Epithelial cell of proximal tubule (primary cell): ENCODE measurements at places on chromosomes 2 and 18.

DNA sequence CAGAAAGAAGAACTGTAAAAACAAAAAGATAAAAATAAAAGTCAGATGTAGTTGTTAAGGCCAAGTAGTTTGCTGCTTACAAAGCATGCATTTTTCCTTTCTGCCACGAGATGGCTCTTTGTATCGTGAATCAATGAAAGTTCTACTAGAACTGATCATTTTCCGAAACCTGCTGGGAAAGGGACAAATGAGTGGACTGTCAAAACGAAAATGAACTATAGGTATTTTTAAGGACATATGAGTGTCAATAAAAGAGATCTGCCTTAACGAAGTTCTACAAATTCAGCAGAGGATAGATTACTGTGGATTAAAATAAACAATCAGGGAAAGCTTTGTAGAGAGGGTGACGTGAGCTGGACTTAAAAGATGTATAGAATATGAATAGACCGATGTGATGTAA is 15.0 kb upstream of the ELOA2 start:
- DNase-seq, result peak; percentile 9

DNA sequence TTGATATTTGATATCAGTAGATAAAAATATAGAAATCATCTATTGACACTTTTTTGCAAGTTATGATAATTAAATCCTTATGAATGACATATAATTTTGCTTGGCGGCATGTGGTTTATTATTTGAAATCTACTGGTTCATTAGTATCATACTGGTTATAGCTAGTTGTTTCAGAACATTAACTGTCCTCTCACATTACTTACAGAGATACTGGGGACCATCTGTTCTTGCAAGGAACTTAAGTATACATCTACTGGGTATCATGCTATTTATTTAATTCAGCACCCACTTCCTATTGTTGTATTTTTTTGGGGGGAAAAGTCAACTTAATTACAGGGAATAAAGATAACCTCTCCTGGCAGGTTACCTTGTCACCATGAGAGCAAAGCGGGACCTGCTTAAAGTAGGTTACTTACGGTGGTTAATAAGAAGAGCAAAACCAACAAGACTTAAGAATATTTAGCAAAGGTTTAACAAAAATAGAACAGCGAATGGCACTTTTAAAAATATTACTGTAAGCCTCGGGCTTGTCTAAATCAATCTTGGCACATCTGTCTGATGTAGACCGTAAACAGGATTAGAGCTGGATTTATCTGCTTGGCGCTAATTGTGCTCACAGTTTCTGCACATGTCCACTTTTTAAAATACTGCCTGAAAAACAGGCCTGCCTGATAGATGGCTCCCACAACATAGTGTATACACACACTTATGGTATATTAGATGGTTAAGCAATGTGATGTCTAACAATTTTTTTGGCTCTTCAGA is 41.8 kb downstream of the CERKL start:
- no peak for DNase-seq

DNA sequence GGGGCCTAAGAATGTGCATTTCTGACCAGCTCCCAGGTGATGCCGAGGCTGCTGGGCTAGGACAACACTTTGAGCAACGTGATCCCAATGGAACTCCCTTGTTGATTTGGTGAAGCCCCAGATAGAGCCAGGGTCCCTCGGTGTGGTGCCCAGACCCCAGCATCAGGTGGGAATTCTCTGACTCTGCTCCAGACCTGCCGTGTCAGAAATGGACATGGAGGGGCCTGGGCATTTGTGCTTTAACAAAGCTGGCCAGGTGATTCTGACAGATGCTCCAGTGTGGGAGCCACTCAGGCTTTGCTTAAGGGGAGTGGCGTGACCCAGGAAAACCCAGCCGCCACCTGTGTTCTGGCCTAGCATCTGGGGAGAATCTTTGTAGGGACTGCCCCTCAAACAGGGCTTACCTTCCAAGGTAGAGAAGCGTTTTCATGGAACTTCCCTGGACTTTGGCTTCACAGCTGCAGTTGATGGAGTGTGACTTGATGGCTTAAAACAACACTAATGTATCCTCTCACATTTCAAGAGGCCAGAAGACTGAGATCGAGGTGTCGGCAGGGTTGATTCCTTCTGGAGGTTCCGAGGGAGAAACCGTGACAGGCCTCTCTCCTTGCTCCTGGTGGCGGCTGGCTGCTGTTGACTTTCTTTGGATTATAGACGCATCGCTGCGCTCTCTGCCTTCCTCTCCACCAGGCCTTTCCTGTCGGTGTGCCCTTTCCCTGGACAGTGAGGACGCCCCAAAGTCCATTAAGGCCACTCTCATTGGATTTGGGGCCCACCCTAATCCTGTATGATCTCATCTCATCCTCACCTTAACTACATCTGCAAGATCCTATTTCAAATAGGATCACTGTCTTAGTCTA is 57.0 kb upstream of the HDAC4 start:
- DNase-seq, result no peak

DNA sequence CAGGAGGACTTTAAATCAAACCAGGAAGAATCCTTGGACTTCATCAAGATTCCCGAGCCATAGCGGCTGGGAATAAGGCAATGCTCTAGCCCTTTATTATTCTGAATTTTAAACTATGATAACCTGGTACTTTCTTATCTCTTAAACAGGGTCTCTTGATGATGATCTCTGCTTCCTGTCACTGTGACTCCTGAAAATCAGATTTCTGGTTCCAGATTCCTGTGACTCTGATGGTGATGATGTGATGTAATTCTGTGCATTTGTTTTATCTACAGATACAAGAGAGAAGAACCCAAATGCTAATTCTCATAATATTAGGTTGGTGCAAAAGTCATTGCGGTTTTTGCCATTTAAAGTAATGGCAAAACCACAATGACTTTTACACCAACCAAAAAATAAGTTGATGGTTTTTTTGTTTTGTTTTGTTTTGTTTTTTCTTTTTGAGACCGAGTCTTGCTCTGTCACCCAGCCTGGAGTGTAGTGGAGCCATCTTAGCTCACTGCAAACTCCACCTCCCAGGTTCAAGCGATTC is 116.3 kb upstream of the CREB1 start:
- no peak for DNase-seq

DNA sequence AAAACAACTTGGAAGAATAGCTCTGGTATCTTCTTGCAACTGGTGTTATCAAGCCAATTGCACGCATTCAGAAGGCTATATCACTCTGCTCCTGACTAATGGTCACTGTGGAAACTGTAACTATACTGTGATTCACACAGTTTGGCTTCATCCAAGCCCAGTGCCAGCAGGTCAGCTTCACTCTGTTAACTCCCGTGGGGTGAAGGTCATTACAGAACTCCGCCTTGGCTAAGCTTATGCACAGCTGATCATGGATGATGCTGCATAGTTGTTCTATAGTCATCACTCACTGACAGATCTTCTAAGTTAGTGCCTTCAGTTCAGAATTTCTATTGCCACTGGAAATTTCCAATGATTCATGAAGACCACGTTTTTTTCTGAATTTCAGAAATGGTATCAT is 497.2 kb upstream of the NETO1 start:
- DNase-seq, result no peak

GRCh38 chr18:904218-905090 is at the start of gene ADCYAP1:
TSS of gene ADCYAP1 (plus strand) at chr18:904871. CDS start at chr18:905387, 516 bp downstream.
- DNase-seq, result no peak

DNA sequence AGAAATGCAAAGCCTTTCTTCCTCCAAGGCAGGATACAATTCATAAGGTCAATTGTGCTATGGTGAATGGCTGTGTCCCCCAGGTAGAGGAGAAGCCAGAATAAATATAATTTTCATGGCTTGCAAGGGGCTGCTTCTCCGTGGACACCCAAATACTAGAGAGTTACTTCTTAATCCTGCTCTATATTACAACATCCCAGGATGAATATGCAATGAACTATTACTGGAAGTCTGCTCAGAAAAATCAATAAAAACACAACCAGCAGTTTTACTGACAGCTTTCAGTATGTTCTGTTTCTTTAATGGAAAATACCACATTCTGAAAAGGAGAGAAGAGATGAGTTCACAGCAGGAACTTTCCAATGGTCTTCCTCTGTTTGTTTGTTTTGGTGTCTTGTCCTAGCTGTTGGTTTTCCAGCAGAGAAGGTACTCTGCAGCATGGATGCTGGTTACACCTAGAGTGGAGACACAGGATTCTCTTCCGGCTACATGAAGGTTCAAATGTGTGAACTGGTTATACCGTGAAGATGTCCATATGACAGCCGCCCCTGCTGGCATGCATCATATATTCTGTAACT is 213.0 kb downstream of the PID1 start:
- DNase-seq, result no peak

GRCh38 chr2:218872645-218873358 is 7.8 kb upstream of the WNT10A start:
- no peak for DNase-seq

- no peak for DNase-seq
These were observed 70.8 kb downstream of the DDX18 start for GRCh38 chr2:117885308-117885707.

DNA sequence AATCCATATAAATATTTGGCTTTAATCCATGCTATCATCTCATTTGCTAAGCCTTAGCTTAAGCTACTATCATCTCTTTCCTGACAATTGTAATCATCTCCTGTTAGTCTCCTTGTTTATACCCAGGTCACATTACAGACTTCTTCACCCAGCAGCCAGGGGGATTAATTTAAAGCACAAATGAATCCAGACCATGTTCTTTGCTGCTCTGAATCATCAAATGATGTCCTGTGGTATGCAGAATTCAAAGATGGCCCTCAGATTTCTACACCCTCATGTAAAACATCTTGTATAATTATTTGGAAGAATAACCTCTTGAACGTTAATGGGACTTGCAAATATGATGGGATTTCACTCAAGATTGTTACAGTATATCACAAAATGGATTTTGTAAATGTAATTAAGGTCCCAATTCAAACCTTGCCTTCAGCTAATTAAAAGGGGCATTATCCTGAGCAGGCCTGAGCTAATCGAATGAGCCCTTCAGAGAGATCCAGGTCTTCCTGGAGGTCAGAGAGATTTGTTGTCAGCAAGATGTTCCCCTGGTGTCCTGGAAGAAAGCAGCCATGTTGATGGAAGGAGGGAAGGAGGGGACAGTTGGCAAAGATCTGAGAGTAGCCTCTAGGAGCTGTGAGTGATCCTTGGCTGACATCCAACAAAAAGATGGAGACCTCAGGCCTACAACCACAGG is 241.1 kb upstream of the MMADHC start:
- no peak for DNase-seq

DNA sequence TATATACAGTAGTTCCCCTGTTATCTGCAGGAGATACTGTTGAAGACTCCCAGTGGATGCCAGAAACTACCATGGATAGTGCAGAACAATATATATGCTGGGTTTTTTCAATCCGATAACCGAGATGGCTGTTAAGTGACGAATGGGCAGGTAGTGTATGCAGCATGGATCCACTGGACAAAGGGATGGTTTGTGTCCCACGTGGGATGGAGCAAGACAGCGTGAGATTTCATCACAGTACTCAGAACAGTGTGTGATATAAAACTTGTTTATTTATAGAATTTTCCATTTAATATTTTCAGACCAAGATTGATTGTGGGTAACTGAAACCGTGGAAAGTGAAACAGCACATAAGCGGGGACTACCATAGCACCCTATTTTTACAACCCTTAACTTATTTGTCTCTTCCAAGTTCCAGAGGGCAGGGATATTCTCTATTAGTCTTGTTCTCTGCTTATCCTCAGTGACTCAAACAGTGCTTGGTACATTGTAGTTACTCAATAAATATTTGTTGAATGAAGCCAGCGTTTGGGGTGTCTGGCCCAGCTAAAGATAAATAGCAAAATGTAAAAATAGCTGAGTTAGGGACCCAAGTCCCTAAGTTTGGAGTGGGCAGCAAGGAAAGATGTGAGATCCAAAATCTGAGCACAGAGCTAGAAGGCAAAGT is 50.0 kb downstream of the RHBDD1 start:
- no peak for DNase-seq

DNA sequence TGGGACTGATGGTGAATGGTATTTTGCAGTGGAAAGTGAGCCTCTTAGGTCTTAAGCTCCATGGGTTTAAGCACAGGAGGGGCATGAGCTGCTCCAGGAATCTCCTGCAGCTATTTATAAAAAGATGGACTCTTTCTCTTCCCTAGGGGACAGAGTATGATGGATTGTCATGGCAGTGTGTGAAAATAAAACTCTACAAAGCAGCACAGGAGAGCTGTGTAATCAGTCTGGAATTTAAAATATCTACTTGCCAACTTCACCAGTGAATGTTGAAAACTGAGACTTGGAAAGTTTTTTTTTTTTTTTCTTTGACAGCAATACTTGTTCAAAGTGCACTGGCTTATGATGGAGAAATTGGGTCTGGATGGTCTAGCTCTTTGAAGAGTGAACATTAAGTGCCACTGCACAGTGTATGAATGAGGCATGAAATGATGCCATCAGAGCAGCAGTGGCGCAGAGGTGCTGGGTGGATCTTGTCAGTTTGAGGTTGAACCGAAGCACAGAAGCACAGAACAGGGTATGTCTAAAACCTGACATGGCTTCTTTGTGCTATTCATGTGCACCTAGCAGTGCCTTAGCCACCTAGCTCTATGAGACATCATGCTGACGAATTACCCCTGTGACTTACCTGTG is 245.4 kb downstream of the PTPRM start:
- peak; percentile 41 for DNase-seq

- DNase-seq, result no peak
These were observed 3.7 kb downstream of the MEX3C start for GRCh38 chr18:51193621-51194287.

GRCh38 chr2:27615316-27615715 is 13.5 kb downstream of the CCDC121 start:
- DNase-seq, result no peak

DNA sequence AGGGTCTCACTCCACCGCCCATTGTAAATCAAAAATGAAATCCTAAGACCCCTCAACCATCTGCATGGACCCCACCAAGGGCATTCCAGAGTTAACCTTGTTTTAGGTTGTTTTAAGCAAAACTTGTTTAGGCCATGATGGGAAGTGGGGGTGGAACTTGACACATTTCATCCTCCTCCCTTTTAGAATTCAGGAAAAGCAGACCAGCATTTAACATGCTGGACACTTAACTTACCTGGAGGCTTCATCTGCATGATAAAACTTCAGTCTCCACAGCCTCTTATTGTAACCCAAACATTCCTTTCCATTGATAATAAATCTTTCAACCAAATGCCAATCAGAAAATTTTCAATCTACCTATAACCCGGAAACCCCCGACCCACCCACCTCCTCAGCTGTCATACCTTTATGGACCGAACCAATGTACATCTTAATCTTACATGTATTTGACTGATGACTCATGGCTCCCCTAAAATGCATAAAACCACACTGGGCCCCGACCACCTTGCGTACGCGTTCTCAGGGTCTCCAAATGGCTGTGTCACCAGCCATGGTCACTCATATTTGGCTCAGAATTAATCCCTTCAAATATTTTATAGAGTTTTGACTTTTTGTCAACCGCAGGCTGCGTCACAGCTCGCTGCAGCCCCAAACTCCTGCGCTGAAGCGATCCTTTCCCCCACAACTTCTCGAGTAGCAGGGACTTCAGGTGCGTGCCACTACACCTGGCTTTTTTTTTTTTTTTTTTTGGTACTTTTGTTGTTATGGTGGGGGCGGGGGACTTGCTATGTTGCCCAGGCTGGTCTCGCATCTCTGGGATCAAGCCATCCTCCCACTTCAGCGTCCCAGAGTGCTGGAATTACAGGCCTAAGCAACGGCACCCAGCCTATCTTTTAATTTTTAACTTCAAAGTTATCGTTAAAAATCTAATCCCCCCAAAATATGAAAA is 917 bp downstream of the MPPE1 start:
- no peak for DNase-seq
